Stimulated activated CD4-positive, alpha-beta T cell treated with anti-CD3 and anti-CD28 coated beads, TNF-alpha, amount 100 ng/mL, for 1 hour (primary cell): ENCODE measurements at places on chromosomes 7 and 10.

- no peak for DNase-seq
These were observed 200.1 kb upstream of the MEOX2 start for GRCh38 chr7:15886626-15887025.

DNA sequence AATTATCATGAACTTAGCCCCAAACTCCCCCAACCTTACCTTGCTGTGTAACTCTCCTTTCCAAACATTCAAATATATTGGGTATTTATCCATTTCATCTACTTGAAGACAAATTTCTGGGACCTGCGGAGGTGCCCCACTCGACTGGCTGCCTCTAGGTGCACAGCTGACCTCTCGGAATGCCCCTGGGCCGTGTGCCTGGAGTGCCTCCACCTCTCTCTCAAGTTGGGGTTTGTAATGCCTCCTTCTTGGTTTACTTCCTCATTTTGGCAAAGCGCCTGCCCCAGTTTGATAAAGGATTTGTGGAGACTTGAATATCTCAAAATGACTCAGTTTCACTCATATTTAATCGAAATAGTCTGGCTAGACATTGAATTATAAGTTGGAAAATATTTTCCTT lies 16.6 kb downstream of the ZNF777 start:
- DNase-seq: no peak

- no peak for DNase-seq
These were observed 704 bp upstream of the SLC35B4 start for GRCh38 chr7:134317434-134317833.

GRCh38 chr7:38321515-38321944 lies 48.1 kb upstream of the TARP start:
- DNase-seq: no peak

- DNase-seq: no peak
These were observed 599.0 kb downstream of the TNS3 start for GRCh38 chr7:46982928-46983327.
